Cardiac atrium fibroblast (primary cell): ENCODE measurements at places on chromosomes 3 and 15. TPM values are rescaled to one million over a fixed set of nuclear protein-coding genes. Genes with fewer than 3 reads are reported as not detected.

MYL3 gene
- total RNA-seq: 1.4 TPM in 1 of 2 replicates, not detected in the other

CYP11A1 gene
- total RNA-seq: 0.36 and 1.9 TPM in 2 replicates

CPEB1 gene
- 0.72 and 0.97 TPM in 2 replicates for total RNA-seq

ADAMTS17 gene
- 0.90 and 1.5 TPM in 2 replicates for total RNA-seq

PLSCR2 gene
- not detected in 2 replicates for total RNA-seq

DPPA4 gene
- not detected in 2 replicates for total RNA-seq

CLEC3B gene
- 202 and 203 TPM in 2 replicates for total RNA-seq

AKAP13 gene
- total RNA-seq: 47.7 and 55.4 TPM in 2 replicates
